ENCODE measurements at places on chromosomes 1 and 21.

DNA sequence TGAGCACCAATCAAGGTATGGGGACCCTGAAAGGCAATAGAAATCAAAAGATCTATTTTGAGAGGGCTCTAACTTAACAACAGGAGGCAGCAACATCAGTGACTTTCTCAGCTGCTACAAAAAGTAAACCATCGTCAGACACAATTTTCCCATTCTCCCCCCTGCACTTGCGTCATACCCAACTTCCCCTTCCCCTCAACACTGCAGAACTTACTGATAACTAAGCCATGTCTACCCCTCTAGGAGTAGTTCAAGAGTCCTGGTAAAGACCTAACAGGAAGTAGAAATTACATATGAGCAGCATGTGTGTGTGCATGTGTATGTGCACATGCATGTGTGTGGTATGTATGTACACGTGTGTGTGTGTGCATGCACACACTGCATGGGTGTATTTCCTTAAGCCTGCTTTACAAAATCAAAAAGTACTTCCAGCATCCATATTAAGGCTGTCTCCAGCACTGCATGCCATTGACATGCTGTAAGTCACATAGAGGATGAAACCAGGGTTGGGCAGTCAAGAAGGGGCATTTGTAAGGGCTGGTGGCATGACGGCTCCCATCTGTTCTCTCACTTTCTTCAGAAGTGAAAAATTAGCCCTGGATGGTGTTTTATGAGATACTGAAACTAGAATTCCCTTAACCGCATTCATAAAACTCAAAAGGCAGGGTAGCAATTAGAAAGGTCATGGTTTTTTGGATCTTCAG lies 460.1 kb upstream of the RUNX1 start:
- no peak for DNase-seq

DNA sequence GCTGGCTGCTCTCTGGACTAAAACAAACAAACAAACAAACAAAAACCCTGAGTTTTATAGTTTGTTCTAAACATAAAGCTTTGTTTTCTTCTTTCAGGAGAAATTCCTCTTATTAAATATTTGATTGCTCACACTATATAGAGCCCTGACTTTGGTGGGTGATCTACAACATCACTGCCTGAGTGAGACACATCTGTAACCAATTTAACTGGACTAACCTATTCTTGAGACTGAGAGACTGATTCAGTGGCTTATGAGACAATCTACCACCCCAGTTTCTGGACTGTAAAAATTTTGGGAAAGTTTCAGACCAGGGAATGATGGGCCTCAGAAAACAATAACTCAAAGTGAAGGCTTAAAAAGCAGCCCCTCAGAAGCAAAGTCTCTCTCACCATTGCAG lies 537.0 kb downstream of the NEGR1 start:
- no peak for DNase-seq

DNA sequence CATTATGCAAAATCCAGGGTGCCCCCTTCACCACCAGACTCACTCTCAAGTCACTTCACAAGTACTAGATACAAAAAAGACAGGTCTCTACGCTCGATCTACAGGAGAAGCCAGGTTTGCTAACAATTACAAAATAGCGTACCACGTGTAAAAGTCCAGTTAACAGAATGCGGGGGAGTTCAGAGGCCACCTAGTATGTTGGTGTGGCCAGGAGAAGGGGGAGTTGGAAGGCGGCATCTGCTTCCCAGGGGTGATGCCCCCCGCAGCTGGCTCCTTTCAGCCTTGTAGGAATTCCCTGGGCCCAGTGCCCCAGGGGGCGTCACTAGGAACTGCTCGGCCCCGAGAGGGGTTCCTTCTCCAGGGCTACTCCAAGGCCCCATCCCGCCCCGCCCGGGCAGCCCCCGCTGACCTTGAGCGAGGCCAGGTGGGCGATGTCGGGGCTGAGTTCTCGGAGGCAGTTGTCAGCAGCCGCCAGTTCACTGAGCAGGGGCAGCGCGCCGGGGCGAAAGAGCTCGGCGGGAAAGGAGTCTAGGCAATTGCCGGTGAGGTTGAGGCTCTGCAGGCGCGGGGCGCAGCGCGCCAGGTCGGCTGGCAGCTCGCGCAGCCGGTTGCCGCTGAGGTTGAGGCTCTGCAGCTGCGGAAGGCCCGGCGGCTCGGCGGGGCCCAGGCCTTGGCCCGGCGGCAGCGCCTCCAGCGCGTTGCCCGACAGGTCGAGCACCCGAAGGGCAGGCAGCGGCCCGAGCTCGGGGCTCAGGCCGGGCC lies 664 bp downstream of the LRRC47 start:
- no peak for DNase-seq

- no peak for DNase-seq
These were observed 189.5 kb upstream of the GREM2 start for GRCh38 chr1:240801442-240801841.

DNA sequence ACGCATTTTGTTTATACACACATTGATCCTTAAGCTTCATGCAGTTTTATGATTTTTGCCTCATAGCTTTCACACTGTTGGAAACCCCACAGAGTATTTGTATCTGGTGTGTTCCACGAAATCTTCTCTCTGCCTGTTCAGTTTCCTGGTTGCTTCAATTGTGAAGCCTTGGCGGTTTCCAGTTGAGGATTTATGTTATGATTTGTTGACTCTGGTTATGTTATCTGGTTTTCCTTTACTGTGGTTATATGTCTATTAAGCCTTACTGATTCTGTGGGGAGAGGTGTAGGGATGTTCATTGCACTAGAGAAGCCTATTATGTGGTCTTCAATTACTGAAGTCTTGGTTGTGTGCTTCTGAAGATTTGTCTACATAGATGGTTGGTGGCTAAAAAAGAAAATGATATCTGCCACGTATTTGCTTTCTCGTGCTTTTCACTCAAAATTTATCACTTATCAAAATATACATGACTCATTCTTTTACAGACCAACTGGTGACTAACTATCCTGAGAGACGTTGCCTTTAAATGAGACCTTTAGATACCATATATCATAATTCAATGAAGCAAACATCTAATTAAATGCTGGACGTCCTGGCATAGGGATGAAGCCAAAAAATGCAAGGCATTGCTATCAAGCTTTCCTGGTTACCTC lies 488.0 kb upstream of the B3GALT2 start:
- no peak for DNase-seq

DNA sequence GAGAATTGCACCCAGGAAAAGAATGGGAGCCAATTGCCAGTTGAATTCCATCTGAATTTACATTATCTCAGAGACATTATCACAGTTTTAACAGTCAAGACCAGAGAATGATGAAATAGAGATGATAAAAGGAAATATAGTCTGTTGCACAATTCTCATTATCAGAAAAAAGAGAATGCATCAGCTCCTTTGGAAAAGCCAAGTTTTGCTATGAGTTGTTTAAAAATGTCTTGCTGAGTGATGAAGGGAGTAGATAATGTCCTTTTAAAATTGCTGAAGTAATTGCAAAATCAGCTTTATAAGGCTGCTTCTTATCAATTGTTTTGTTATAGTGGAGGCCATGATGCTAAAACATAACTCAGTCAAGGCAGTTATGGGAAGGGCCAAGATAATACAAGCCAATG lies 37.9 kb upstream of the EEIG2 start:
- DNase-seq, result no peak

DNA sequence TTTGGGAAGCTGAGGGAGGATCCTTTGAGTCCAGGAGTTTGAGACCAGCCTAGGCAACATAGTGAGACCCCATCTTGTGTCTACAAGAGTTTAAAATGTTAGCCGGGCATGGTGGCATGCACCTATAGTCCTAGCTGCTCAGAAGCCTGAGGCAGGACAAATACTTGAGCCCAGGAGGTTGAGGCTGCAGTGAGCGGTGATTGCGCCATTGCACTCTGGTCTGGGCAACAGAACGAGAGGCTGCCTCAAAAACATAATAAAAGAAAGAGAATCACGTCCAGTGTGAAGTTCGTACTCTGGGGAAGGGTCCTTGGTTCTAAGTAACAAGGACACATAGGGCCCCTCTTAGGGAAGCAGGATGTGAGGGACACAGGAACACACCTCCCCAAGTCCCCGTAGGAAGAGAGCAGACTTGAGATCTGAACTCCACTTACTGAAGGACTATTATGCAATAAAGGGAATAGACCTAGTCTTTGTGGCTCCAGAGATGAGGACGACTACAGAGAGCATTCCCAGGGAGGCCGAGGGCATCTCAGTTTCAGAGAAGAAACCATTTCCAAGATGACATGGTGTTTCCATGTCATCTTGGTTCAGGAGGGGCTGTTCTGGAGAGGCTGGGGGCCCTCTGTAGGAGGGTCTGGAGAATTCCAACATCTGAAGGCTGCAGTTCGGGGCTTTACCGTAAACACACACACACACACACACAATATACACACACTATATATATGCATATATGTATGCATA lies 10.8 kb upstream of the ENO1 start:
- DNase-seq, result no peak

DNA sequence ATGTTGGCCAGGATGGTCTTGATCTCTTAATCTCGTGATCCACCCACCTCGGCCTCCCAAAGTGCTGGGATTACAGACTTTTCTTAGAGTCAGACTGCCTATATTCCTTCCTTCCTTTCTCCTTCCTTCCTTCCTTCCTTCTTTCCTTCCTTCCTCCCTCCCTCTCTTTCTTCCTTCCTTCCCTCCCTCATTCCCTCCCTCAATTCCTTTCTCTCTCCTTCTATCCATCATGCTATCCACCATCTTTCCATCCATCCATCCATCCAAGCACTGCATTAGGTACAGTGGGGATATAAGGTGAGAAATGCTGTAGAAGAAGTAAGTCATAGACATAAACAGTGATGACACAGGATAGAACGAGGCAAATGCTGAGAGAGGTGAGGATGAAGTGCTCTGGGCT lies 13.2 kb downstream of the LAMC2 start:
- DNase-seq, result no peak

DNA sequence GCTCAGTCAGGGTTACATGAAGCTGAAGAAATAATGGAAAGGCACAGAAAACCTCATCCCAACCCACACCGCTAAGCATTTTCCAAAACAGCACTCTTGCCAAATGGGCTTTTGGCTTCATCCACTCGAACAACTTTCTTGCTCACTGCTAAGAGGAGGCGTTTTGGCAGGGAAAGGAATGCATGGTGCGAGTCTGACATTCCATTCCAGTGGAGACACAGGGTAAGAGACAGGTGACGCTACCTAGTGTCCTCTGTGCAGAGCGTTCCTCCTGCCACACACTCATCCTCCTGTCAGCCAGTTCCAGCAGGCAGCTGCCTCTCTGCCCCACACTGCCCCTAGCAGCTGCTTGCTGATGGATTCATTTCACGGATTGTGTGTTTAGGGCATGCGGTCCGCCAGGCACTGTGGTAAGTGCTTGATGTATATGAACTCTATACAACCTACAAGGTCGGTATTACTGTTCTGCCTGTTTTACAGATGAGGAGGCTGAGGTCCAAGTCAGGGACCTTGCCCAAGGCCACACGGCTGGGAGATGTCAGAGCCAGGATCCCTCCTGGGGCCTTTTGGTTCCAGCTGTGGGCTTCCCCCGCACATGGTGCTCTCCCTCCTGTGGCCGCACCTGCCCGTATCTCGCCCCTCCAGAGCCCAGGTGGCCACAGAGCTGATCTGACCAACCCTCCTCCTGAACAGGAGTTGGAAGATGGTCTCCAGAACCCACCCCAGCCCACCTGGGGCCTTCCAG lies 25.7 kb upstream of the BACE2 start:
- DNase-seq, result no peak

GRCh38 chr1:12272770-12273169 lies 42.9 kb downstream of the VPS13D start:
- no peak for DNase-seq

- no peak for DNase-seq
These were observed 187.2 kb downstream of the ZSCAN20 start for GRCh38 chr1:33659641-33660040.

GRCh38 chr1:41535276-41535675 lies 50.8 kb upstream of the EDN2 start:
- DNase-seq, result no peak

DNA sequence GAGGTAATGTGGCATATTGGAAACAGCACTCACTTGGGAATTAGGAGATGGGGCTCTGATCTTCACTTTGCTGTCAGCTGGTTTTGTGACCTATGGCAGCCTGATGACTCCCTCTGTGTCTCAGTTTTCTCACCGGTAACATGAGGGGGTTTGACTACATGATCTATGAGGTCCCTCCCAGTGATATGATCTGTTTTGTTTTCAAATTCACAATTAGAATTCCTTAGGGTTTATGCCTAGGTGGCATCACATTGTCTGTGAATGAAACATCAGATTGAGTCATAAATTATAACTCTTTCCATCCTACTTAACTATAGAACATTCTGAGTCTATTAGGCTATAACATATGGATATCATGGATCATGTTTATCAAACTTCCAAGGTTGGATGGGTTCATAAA lies 386.6 kb downstream of the PTBP2 start:
- DNase-seq, result no peak

DNA sequence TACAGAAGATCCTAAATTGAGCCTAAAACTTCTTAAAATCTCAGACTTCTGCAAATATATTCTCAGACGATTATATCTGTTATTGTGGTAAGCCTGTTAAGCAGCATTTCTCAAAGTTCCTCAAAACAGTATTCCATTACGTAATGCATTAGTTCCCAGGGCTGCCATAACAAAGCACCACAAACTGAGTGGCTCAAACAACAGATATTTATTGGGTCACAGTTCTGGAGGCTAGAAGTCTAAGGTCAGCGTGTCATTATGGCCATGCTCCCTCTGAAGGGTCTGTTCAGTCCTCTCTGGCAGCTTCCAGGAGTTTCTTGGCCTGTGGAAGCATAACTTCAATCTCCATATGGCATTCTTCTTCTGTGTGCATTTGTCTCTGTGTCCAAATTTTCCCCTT lies 103.5 kb upstream of the ST6GALNAC5 start:
- DNase-seq, result no peak

DNA sequence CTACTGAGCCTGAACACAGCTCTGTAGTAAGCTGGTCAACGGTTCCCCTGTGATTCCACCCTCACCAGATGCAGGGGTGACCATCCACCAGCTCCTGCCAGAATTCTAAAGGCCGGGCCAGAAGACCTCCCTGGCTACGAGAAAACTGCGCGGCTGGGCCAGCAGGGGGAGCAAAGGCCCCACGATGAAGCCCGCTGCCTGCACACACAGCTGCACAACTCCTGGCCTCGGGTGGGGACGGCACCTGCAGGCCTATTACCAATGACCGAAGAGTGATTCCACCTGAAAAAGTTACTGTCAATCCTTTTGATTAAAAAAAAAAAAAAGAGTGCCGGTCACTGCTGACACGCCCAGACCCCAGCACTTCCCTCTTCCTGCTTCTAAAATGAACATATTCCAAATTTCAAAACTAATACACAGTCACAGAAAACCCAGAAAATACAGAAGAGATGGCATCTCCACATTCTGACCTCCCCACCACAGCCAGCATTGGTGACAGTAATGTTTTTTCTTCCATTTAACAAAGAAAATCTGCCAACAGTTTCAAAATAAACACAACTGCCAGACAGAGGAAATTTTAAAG lies 49.8 kb upstream of the RIPK4 start:
- peak; percentile 39 for DNase-seq

GRCh38 chr1:27356619-27357280 lies 10.0 kb downstream of the MAP3K6 start:
- DNase-seq, result no peak

GRCh38 chr1:51303751-51304251 lies 26.6 kb downstream of the TTC39A start:
- DNase-seq, result peak; percentile 32

GRCh38 chr1:82565546-82565945 lies 764.8 kb downstream of the ADGRL2 start:
- DNase-seq, result no peak

- no peak for DNase-seq
These were observed at the start of gene C1orf232 for GRCh38 chr1:26168410-26169197. TSS of gene C1orf232 (minus strand) at chr1:26168963. CDS start at chr1:26168499, 464 bp downstream.
